ENCODE measurements at places on chromosomes 12 and 14. TPM values are rescaled to one million over a fixed set of nuclear protein-coding genes. Genes with fewer than 3 reads are reported as not detected.
A peak's percentile ranks its signal among the peaks of the same experiment; 100 is the strongest.

GRCh38 chr12:81339071-81339470, 261.2 kb downstream of the ACSS3 start:
- no peaks in the 10 kb centered on the region for H3K4me1 ChIP-seq
- H3K36me3 ChIP-seq, result no peaks in the 10 kb centered on the region
- DNase-seq, result no peak
- no peaks in the 10 kb centered on the region for H3K27me3 ChIP-seq

DNA sequence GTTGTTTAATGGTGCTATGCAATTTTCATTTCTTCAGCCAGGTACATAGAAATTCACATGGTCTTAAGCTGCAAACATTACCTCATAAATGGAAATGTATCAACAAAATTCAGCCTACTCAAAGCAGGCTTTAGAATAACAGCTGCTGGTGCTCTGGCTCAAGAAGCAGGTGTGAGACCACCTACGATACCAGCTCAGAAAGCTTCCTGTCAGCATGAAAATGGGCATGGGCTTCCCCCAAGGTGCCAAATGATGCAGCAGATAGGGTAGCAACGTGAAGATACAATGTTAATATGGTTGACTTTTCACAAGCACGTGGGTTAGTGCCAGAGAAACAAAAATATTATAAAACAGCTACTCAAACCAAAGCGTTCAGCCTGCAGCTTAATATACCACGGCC, 343.4 kb upstream of the PRICKLE1 start:
- no peak overlapping the region for H3K27ac ChIP-seq
- no peaks in the 10 kb centered on the region for H3K27me3 ChIP-seq
- H3K4me1 ChIP-seq, result no peaks in the 10 kb centered on the region
- H3K36me3 ChIP-seq, result no peaks in the 10 kb centered on the region
- no peak for DNase-seq

GRCh38 chr12:10584415-10584814, 29.0 kb downstream of the MAGOHB start:
- no peaks in the 10 kb centered on the region for H3K36me3 ChIP-seq
- no peak for DNase-seq
- H3K27ac ChIP-seq, result no peak overlapping the region
- H3K4me3 ChIP-seq, result no peak overlapping the region
- H3K27me3 ChIP-seq, result no peaks in the 10 kb centered on the region

GRCh38 chr12:120680165-120680738, 6.7 kb upstream of the MLEC start:
- no peak for DNase-seq
- H3K4me3 ChIP-seq, result no peak overlapping the region
- no peak overlapping the region for H3K27ac ChIP-seq
- H3K36me3 ChIP-seq, result no peaks in the 10 kb centered on the region
- H3K4me1 ChIP-seq, result no peaks in the 10 kb centered on the region

- no peak overlapping the region for H3K4me3 ChIP-seq
- no peak for DNase-seq
- peaks cover 57% of the 10 kb centered on the region for H3K36me3 ChIP-seq
- no peaks in the 10 kb centered on the region for H3K4me1 ChIP-seq
- no peak overlapping the region for H3K27ac ChIP-seq
- H3K27me3 ChIP-seq, result no peaks in the 10 kb centered on the region
Measured at GRCh38 chr12:112252184-112252583, 126.8 kb downstream of the TRAFD1 start.

DNA sequence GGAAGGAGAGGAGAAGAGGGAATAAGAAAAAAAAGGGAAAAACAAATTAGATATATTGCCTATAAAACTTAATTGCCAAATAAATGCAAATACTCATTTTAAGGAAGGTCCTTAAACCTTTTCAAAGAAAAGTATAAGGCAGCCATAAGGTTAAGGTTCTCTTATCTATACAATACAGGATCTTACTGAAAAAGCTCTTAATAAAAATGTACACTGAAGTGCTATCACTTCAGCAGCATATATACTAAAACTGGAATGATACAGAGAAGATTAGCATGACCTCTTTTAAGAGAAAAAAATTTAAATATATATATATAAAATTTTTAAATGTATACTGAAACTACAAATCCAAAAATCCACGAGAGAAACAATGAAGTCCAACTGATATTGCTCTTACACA, 65.6 kb downstream of the PPP2R5E start:
- H3K27ac ChIP-seq, result no peak overlapping the region
- no peaks in the 10 kb centered on the region for H3K27me3 ChIP-seq
- H3K4me3 ChIP-seq, result no peak overlapping the region
- H3K36me3 ChIP-seq, result no peaks in the 10 kb centered on the region

DNA sequence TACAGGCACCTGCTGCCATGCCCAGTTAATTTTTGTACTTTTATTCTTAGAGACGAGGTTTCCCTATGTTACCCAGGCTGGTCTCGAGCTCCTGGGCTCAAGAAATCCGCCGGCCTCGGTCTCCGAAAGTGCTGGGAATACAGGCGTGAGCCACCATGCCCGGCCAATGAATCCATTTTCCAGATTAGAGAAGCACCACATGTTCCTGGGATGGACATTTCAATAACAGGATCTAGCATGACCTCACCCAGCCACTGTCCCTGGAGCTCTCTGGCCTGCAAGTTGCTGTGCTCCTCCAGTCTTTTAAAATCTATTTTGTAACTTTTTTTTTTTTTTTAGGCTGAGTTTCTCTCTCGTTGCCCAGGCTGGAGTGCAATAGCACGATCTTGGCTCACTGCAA, 2.2 kb downstream of the GPR132 start:
- H3K27ac ChIP-seq, result no peak overlapping the region
- no peak for DNase-seq
- peaks cover 15% of the 10 kb centered on the region for H3K4me1 ChIP-seq
- H3K36me3 ChIP-seq, result no peaks in the 10 kb centered on the region
- no peaks in the 10 kb centered on the region for H3K27me3 ChIP-seq

The TPH2 gene
- not detected for total RNA-seq

GRCh38 chr12:12008931-12009611, 61.7 kb upstream of the BCL2L14 start:
- no peak overlapping the region for H3K4me3 ChIP-seq
- H3K27ac ChIP-seq, result no peak overlapping the region
- H3K27me3 ChIP-seq, result no peaks in the 10 kb centered on the region

DNA sequence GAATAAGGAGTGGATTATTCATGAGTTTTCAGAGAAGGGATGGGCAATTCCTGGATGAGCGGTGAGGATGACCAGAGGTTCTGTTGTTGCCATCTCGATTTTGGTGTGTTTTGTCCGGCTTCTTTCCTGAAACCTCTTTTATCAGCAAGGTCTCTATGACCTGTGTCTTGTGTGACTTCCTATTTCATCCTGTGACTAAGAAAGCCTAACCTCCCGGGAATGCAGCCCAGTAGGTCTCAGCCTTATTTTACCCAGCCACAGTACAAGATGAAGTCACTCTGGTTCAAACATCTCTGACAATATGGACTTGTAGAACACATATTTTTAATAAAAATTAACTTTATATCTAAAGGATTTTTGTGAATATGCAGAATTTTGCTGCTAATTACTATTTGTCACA, 716.4 kb downstream of the FSCB start:
- H3K4me1 ChIP-seq, result no peaks in the 10 kb centered on the region
- H3K36me3 ChIP-seq, result no peaks in the 10 kb centered on the region
- H3K4me3 ChIP-seq, result no peak overlapping the region
- H3K27me3 ChIP-seq, result no peaks in the 10 kb centered on the region

The PTGER2 gene
- 10.0 TPM for total RNA-seq

- H3K4me3 ChIP-seq, result no peak overlapping the region
- no peak overlapping the region for H3K27ac ChIP-seq
- H3K4me1 ChIP-seq, result no peaks in the 10 kb centered on the region
- H3K36me3 ChIP-seq, result no peaks in the 10 kb centered on the region
- H3K27me3 ChIP-seq, result no peaks in the 10 kb centered on the region
- DNase-seq, result no peak
Measured at GRCh38 chr12:87059231-87059630, 803.0 kb upstream of the MGAT4C start.

DNA sequence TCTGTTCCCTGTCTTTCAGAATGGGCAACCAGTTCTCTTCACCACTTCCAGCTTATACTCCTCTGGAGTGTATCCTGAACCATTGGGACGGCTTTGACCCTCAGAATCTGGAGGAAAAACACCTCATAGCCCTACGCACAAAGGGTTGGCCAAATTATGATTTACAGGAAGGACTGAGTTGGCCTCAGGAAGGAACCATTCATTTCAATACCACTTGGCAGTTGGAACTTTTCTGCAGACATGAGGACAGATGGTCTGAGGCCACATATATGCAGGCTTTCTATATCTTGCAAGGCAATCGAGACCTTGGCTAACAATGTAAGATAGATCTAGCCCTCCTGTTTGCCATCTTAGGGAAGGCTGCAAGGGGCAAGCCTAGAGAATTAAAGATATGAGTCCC, 24.0 kb downstream of the CLECL1 start:
- no peaks in the 10 kb centered on the region for H3K4me1 ChIP-seq
- DNase-seq, result no peak
- no peak overlapping the region for H3K27ac ChIP-seq

The RIN3 gene
- 30.4 TPM for total RNA-seq

The DTX1 gene
- 4.9 TPM for total RNA-seq

DNA sequence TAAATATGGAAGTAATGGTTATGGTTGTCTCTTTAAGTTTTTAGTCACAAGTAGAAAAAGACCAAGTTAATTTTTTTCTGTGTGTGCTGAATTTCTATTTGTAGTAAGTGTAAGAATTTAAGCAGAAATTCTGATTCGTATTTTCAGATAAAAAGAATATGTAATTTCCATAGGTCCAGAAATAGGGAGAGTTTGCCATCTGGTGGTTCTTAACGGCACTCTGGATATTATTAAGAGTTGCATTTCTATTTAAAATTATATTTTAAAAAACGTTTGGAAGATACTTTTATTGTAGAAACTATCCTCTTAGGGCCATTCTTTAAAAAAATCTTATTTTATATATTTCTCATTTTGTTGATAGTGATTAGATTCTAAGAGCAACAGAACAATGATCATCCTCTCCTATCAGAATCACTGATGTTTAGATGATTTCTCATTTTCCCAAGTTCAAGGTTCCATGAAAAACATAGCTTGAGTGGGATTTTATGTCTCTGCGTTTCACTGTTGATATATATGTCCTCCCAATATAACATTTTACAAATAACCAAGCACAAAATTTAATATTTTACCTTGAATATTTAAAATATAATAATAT, 88.3 kb downstream of the LRRK2 start:
- no peak overlapping the region for H3K27ac ChIP-seq
- no peak overlapping the region for H3K4me3 ChIP-seq
- no peaks in the 10 kb centered on the region for H3K27me3 ChIP-seq

DNA sequence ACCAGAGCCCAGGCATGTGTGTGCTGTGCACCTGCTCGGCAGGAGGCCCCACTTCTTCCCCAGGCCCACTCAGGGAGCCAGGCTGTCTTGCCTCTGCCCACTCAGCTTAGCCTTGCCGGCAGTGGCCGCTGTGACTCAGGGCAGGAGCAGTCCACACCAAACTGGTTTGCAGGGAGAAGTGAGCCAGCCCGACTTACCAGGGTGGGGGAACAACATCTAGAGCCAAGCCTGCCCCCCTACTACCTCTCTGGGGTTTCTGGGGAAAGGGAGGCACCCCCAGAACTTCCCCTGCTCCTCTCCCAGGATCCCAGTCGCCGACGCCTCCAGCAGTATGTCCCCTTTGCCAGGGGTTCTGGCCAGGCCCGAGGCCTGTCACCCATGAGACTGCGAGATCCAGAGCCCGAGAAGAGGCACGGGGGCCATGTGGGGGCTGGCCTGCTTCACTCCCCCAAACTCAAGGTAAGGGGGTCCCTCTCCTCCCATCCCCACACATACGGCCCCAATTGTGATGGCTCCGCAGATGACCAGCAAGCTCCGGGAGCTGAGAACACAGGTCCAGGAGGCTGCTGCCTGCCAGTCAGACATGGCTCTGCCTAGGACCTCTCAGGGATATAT, 3.0 kb downstream of the PLEKHG6 start:
- H3K4me1 ChIP-seq, result no peaks in the 10 kb centered on the region
- no peaks in the 10 kb centered on the region for H3K27me3 ChIP-seq
- no peaks in the 10 kb centered on the region for H3K36me3 ChIP-seq
- no peak for DNase-seq
- peak overlapping the region; percentile 72 for H3K27ac ChIP-seq
- H3K4me3 ChIP-seq, result no peak overlapping the region

The IL22 gene
- not detected for total RNA-seq

GRCh38 chr14:88325883-88326282, 2.8 kb upstream of the KCNK10 start:
- no peaks in the 10 kb centered on the region for H3K36me3 ChIP-seq
- H3K27ac ChIP-seq, result no peak overlapping the region
- H3K27me3 ChIP-seq, result peaks cover 39% of the 10 kb centered on the region
- DNase-seq, result no peak
- H3K4me3 ChIP-seq, result no peak overlapping the region

DNA sequence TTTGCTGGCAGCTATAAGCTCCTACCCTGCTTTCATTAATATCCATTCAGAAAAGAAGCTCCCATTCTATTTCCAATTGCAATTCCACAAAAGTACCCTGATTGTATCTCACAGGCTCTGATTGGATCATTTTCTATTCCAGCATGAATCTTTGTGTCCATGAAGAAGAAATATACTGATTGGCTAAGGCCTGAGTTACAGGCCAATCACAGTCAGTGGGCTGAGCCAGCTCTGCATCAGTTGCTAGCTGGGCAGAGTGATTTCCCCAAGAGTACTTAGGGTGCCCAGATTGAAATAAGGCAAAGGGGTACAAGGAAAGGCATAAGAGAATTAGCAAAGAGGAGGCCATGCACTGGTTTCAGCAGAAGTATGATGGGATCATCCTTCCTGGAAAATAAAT, 14.4 kb downstream of the ART4 start:
- no peaks in the 10 kb centered on the region for H3K36me3 ChIP-seq
- no peak overlapping the region for H3K27ac ChIP-seq
- no peak for DNase-seq
- H3K27me3 ChIP-seq, result no peaks in the 10 kb centered on the region
- H3K4me3 ChIP-seq, result no peak overlapping the region
- H3K4me1 ChIP-seq, result no peaks in the 10 kb centered on the region

The HOXC6 gene
- 22.0 TPM for total RNA-seq

The OTUB2 gene
- total RNA-seq, result 1.1 TPM

The HOXC4 gene
- 24.5 TPM for total RNA-seq

The BIN2 gene
- total RNA-seq, result 15.6 TPM

The UNC119B gene
- 44.5 TPM for total RNA-seq

GRCh38 chr14:58597041-58597440, 40.7 kb upstream of the DACT1 start:
- H3K4me3 ChIP-seq, result no peak overlapping the region
- no peaks in the 10 kb centered on the region for H3K4me1 ChIP-seq
- no peak for DNase-seq

DNA sequence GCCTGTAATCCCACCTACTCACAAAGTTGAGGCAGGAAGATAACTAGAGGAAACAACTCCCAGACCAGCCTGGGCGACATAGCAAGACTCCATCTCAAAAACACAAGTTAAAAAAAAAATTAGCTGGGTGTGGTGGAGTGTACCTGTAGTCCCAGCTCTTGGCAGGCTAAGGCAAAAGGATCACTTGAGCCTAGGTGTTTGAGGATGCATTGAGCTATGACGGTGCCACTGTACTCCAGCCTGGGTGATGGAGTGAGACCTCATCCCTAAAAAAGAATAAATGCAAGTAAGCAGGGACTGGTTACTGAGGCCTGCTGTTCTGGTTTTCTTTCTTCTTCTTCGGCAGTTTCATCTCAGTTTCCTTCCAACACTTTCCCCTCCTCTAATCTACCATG, 7.4 kb downstream of the PTPN21 start:
- peaks cover 4% of the 10 kb centered on the region for H3K4me1 ChIP-seq
- H3K27ac ChIP-seq, result no peak overlapping the region
- no peak overlapping the region for H3K4me3 ChIP-seq
- peaks cover 16% of the 10 kb centered on the region for H3K36me3 ChIP-seq
- no peaks in the 10 kb centered on the region for H3K27me3 ChIP-seq

The GLIPR1L2 gene
- 1.1 TPM for total RNA-seq

- no peak overlapping the region for H3K4me3 ChIP-seq
- H3K27me3 ChIP-seq, result peaks cover 8% of the 10 kb centered on the region
- H3K36me3 ChIP-seq, result peaks cover 5% of the 10 kb centered on the region
- H3K4me1 ChIP-seq, result peaks cover 5% of the 10 kb centered on the region
- DNase-seq, result no peak
- H3K27ac ChIP-seq, result peak overlapping the region; percentile 2
Measured at GRCh38 chr12:49000346-49000745, 1.2 kb upstream of the DDN start.

Data from kidney (tissue), 22 donors.